GM12892 (cell line): ENCODE measurements at places on chromosomes 7 and 10.

DNA sequence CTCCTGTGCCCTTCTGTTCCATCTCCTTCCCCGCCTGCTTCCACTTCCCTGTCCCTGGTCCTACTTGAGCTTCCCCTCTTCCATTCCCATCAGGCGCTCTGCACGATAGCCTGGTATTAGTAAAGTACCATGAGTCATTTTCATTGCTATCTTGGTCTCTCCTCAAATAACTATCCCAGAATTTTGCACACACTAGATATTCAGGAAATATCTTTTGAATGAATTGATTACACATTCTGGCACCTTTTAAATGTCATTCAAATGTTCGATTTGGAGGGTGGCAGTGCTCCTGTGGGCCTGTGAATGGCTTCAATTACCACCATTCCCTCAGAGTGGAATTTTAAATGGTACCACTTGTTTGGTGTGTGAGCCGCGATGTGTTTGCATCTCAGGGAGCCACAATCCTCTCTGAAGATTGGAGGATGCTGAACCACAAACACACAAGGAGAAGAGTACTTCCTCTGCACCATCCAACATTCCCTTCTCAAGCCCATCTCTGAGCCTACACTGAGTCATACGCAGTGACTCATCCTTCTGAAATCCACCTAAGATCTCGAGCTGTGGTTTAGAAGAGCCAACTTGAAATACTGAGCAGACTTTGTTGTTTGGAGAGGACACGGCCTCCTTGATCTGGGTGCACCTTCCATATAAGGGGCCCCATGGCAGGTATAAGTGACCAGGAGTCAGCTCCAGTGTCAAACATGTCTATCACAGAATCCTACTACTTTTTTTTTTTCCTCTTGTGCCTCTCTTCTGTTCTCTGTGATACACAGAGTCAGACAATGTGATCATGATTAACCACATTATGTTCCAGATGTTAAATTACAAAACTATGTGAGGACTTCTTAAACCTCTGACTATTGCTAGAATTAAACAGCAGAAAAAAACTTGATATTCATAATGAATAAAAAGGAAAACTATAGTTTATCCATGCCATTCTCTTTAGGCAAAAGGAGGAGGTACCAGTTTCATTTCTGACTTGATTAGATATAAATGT is 81.9 kb downstream of the BMPER start:
- DNase-seq, result no peak

GRCh38 chr10:65891073-65891981 is 1034.5 kb upstream of the LRRTM3 start:
- no peak for DNase-seq

GRCh38 chr10:792083-792791 is 102.8 kb upstream of the DIP2C start:
- no peak for DNase-seq

- no peak for DNase-seq
Observed at GRCh38 chr10:121418126-121418777, 180.0 kb downstream of the FGFR2 start.

DNA sequence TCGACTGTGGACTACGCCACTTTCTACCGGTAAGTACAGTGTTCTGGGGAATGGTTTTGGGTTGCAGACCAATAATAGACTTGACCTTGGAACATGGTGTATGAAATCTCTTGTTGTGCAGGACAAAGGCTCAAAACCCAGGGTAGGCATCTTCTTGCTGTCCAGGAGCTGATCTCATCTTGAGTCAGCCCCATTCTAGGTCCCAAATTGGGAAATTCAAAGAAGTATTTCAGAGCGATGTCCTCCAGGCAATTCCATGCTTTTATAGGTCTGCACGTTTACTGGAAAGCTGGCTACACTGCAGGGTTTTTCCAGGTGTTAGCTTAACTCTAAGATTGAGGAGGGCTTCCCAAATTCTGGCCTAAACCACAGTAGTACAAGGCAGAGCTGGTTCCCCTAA is 180.7 kb downstream of the BMPER start:
- DNase-seq, result no peak

DNA sequence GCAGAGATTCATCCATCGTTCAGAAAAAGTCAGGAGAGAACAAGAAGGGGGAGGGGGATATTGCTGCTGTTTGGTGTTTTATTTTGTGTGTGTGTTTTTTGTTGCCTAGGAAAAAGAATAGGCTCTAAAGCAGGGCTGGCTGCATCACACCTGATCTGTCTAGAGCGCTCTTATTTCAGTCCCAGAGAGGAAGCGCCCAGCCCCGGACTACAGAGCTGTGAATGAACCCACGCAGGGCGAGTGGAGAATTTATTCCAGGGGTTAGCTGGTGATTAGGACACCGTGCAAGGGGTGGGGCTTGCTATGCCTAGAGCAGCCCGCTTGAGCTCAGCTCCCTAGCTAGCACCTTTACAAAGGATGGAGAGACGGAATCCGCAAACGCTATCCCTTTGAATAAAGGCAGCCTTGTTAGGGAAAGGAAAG is 621 bp upstream of the FAM13C start:
- no peak for DNase-seq

DNA sequence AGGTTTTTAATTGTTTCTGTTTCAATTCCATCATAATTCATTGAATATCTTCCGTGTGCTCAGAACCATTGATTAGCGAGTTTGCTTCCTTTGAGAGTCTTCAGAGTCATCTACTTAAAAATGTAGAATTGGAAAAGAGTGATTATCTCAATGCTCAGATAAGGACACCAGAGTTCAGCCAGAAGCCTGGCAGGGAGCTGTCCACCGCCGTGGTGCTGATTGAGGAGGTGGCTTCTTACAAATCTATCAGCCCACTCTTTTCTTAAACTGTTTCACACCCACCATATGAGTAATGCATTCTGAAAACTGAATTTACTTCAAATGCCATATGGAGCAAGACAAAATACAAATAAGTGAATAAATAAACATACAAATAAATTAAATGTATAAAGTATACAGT is 79.3 kb downstream of the INSYN2A start:
- DNase-seq, result no peak

GRCh38 chr7:50655020-50655419 is 89.8 kb upstream of the DDC start:
- DNase-seq, result no peak

GRCh38 chr10:33381451-33382215 is 47.2 kb upstream of the NRP1 start:
- DNase-seq, result no peak

- no peak for DNase-seq
Observed at GRCh38 chr7:91468256-91468655, 204.0 kb downstream of the FZD1 start.

DNA sequence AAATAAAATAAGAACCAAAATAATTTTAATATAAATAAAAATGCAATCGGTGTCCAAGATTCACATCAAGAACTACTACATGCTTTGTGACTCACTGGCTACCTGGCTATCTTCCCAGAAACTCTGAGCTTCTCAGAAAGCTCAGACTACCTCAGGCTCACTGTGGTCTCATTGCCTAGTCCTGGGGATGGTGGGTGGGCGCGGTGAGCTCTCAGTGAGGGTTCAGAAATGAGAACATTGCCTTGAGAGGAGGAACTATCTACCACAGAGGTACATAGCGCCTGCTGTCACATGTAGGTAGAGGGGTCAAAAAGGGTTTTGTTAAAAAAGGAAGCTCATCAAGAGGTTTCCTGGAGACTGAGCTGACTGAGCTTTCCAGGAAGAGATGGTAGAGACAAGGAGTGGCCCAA is 108.0 kb downstream of the WDFY4 start:
- no peak for DNase-seq

- no peak for DNase-seq
Observed at GRCh38 chr10:80489371-80490112, 35.4 kb downstream of the TSPAN14 start.

- no peak for DNase-seq
Observed at GRCh38 chr10:6986927-6987326, 406.9 kb upstream of the PRKCQ start.

- no peak for DNase-seq
Observed at GRCh38 chr10:124101351-124101750, 8.0 kb upstream of the CHST15 start.

GRCh38 chr10:118926441-118926840 is 103.1 kb upstream of the NANOS1 start:
- no peak for DNase-seq

GRCh38 chr7:39560408-39560807 is 5.8 kb upstream of the YAE1 start:
- no peak for DNase-seq

DNA sequence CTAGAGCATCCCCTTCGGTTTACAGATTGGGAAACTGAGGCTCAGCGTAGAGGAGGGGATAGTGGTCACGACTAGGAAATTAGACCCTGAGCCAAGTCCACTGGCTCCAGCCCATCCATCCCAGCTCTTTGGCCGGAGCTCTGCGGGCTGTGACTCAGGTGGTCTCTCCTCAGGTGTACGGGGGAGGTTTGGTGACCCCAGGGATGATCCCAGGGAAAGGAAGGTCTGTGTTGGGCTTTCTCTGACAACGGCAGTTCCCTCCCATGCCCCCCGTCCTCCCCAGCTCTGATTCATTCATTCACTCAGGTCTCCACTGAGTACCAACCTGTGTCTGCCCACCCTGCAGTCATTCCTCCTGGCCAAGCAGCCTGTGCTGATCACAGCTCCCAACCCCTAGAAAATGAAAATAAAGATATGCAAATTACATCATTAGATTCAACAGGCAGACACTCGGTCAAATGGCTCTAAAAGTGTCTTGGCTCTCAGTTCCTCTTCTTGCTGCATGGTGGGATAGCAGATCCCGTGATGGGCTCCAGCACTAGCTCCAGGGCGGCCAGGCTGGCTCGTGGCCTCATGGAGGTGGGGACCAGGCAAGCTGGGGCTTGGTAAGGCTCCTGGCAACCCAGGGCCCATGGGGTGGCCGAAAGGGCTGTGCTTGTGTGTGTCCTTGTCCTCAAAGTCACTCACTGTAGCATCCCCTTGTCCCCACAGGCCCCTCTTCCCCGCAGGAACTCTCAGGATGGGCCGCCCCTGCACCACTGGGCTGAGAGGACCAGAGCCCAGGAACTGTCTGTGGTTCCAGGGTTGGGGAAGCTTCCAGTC is 37.8 kb downstream of the CLRN3 start:
- DNase-seq, result peak; percentile 28

GRCh38 chr7:40015790-40016296 is 65.8 kb downstream of the CDK13 start:
- DNase-seq, result peak; percentile 15

GRCh38 chr7:47217570-47218360 is 364.1 kb downstream of the TNS3 start:
- DNase-seq, result no peak

DNA sequence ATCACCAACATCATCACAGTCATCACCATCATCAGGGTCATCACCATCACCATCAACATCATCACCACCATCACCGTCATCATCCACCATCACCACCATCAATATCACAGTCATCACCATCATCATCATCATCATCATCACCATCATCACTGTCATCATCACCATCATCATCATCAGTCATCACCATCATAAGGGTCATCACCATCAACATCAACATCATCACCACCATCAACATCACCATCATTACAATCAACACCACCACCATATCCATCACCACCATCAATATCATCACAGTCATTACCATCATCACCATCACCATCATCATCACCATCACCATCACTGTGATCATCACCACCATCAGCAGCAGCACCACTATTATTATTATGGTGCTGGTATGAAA is 218.9 kb downstream of the TNS3 start:
- DNase-seq, result no peak

DNA sequence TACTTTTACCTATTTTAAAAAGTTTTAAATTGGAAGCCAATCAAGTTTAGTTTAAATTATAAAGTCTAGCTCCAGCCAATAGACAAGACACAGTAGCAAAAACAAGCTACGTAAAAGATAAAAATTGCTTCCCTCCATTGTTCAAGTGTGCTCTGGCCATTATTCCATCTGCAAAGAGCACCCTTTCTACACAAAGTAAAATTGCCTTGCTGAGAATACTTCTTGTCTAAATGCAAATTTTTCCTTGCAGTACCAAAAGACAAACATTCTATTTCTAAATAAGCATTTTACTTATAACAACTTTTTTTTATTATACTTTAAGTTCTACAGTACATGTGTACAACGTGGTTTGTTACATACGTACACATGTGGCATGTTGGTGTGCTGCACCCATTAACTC is 75.9 kb upstream of the ZNF746 start:
- DNase-seq, result no peak

GRCh38 chr10:5434017-5434753 is 21.8 kb downstream of the NET1 start:
- no peak for DNase-seq

- DNase-seq, result no peak
Observed at GRCh38 chr7:55055479-55055878, 36.7 kb downstream of the EGFR start.

DNA sequence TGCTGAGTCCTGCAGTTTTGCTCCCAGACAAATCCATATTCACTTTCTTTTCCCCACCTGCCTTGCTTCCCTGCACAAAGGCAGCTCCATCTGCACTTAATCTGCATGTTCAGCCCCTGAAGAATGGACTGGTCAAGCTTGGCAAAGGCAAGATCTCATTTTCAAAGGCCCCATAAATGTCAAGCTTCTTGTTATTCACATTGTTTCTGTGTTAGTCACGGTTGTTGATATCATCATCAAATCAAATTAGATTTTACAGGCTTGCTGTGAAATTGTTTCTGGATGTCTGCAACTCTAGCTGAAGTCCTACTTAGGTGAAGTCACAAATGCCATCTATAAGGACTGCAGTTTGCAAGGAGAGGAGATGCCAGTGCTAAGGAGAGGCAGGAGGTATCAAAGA is 91.0 kb downstream of the GPAM start:
- no peak for DNase-seq

DNA sequence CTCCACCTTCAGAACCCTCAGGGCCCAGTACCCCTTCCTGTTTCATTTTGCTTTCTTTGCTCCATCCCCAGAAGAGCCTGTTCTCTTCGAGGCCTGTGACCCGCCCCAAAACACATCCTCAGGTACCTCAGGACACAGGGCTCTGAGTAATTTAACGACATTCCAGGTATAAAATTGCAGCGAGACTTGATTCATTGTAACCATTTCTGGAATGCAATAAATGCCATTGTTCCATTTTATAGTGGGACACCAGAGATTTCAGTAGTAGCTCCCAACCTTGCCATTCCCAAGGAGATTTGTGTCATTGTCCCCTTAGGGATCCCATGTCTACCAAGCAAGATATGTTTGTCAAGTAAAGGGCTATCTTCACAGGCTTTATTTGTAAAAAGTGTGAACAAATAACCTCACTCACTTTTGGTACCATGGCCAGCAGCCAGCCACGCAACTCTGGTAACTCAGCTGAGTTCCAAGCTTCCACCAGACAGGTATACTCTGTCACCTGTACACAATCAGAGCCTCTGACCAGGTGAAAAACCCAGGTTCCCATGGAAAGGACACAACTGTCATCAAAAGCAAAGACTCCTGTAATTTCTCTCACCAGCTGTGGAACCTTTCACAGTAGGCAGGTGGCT is 441.3 kb downstream of the PLXNA4 start:
- no peak for DNase-seq

GRCh38 chr10:132671228-132672154 is 114.5 kb downstream of the NKX6-2 start:
- DNase-seq, result no peak
